ENCODE measurements at places on chromosomes 11 and 22. TPM values are rescaled to one million over a fixed set of nuclear protein-coding genes. Genes with fewer than 3 reads are reported as not detected.
A peak's percentile ranks its signal among the peaks of the same experiment; 100 is the strongest.

DNA sequence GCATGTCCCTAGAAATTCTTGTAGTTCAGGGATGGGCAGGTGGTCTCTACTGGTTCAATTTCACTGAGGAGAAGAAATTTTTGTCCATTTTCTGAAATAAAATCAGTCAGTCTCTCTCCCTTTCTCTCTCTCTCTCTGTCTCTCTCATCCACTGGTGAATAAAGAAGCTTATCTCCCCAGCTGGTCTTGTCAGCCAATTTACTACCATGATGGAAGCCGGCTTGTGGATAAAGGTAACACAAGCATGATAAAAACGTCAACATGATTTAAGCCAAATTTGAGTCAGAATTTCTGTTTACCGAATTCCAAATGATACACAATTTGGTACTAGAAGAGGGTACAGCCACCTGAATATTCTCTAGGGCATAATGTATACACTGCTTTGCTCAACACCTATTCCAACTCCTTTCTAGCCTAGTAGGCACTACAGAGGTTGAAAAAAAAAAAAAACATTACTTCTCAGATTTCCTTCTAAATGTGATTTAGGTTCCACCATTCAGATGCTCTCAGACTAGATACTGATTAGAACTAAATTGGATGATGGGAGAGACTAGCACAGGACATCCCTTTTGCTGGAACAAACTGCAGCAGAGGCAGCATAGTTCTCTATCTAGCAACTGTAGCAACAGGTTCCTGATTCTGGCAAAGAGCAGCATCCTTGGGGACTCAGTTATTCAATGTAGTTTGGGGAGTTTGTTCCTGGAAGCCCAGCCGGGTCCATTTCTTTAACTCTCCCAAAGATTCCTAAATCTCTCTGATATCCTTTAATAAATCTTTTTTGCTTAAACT, 18.8 kb downstream of the PAK1 start:
- no peaks in the 10 kb centered on the region for H3K4me1 ChIP-seq
- no peak for DNase-seq
- H3K27ac ChIP-seq: no peak overlapping the region
- no peaks in the 10 kb centered on the region for H3K36me3 ChIP-seq

- H3K27me3 ChIP-seq: no peaks in the 10 kb centered on the region
- peak; percentile 86 for DNase-seq
- H3K4me3 ChIP-seq: no peak overlapping the region
- peak overlapping the region; percentile 55 for H3K27ac ChIP-seq
- H3K36me3 ChIP-seq: peaks cover 8% of the 10 kb centered on the region
Observed at GRCh38 chr11:72683782-72684200, 9.6 kb upstream of the PDE2A start.

DNA sequence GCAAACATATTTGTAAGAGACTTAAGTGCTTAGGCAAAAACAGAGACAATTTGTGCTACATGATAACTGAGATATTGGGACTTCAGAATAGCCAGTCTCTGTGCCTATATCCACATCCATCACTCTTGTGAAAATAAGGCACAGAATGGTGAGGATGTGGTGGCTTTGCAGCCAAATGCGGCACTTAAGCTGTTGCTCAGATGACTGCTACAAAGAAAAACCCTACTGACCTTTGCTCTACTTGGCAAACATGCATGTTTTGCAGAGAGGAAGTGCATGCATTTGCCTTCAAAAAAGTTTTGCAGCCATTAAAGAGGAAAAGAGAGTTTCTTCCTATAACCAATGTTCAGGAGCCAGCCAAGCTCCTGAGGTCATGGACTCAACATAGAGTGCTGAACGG, 675.0 kb upstream of the KIRREL3 start:
- no peak for DNase-seq
- H3K36me3 ChIP-seq: no peaks in the 10 kb centered on the region
- no peak overlapping the region for H3K4me3 ChIP-seq
- H3K27me3 ChIP-seq: no peaks in the 10 kb centered on the region

- DNase-seq: no peak
- peak overlapping the region; percentile 89 for H3K27ac ChIP-seq
- H3K36me3 ChIP-seq: peaks cover 42% of the 10 kb centered on the region
- H3K4me1 ChIP-seq: no peaks in the 10 kb centered on the region
- peak overlapping the region; percentile 94 for H3K4me3 ChIP-seq
Observed at GRCh38 chr11:119108857-119109221, 1.7 kb downstream of the C2CD2L start.

DNA sequence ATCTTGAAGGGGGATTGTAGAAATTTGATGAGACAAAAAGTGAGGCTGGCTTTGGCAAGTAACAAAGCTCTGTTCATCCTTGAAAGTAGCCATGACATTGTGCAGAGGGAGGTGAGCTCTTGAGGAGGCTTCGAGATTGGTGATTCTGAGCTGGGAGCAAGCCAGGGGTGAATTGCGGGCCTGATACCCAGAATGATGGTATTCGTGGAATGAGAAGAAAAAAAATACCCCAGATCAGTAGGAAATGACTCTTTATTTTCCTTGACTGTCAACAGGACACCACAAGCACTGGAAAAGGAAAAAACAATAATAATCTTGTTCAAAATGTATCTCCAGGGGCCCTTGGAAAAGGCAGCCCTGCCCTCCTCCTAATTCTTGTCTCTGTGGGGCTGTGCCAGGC, 62.7 kb downstream of the TSPAN18 start:
- no peaks in the 10 kb centered on the region for H3K36me3 ChIP-seq
- no peaks in the 10 kb centered on the region for H3K27me3 ChIP-seq
- H3K4me1 ChIP-seq: no peaks in the 10 kb centered on the region
- no peak overlapping the region for H3K27ac ChIP-seq

GRCh38 chr11:133966172-133966651, 9.4 kb upstream of the IGSF9B start:
- DNase-seq: no peak
- H3K36me3 ChIP-seq: no peaks in the 10 kb centered on the region
- H3K27me3 ChIP-seq: peaks cover 34% of the 10 kb centered on the region
- H3K4me1 ChIP-seq: no peaks in the 10 kb centered on the region
- no peak overlapping the region for H3K4me3 ChIP-seq

GRCh38 chr22:25497181-25497641, 67.3 kb upstream of the GRK3 start:
- no peak overlapping the region for H3K4me3 ChIP-seq
- no peaks in the 10 kb centered on the region for H3K27me3 ChIP-seq
- H3K36me3 ChIP-seq: no peaks in the 10 kb centered on the region
- H3K4me1 ChIP-seq: no peaks in the 10 kb centered on the region
- DNase-seq: no peak

- H3K4me1 ChIP-seq: no peaks in the 10 kb centered on the region
- no peak overlapping the region for H3K27ac ChIP-seq
- H3K36me3 ChIP-seq: no peaks in the 10 kb centered on the region
- no peak for DNase-seq
Observed at GRCh38 chr22:36912694-36913426, 568 bp upstream of the CSF2RB start.

- H3K27ac ChIP-seq: no peak overlapping the region
- no peak overlapping the region for H3K4me3 ChIP-seq
- no peak for DNase-seq
- no peaks in the 10 kb centered on the region for H3K4me1 ChIP-seq
- H3K27me3 ChIP-seq: no peaks in the 10 kb centered on the region
- H3K36me3 ChIP-seq: no peaks in the 10 kb centered on the region
Observed at GRCh38 chr11:113629562-113629961, 76.5 kb downstream of the TMPRSS5 start.

DNA sequence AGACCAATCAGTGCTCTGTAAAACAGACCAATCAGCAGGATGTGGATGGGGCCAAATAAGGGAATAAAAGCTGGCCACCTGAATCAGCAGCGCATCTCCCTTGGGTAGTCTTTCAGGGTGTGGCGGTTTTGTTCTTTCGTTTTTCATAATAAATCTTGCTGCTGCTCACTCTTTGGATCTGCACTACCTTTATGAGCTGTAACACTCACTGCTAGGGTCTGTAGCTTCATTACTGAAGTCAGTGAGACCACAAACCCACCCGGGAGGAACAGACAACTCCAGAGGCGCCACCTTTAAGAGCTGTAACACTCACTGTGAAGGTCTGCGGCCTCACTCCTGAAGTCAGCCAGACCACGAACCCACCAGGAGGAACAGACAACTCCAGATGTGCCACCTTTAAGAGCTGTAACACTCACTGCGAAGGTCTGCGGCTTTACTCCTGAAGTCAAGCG, 175.5 kb upstream of the PDGFD start:
- no peak for DNase-seq
- no peak overlapping the region for H3K27ac ChIP-seq
- no peaks in the 10 kb centered on the region for H3K36me3 ChIP-seq

DNA sequence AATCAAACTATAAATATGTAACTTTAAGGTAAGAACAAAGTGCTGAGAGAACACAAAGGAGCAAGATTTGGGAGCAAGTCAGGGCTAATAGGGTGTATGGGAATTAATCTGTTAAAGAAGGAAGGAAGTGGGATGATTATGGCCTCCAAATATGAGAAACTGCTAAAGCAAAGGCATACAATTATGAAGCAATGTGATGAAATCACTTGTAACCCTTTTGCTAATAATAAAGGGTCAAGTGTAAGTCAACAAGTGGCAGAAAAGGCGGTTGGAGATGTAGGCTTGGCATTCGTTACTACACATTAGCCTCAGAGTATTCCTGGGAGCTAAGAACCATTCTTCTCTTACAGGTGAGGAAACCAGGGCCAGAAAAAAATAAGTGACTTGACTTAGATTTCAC, 1002.3 kb upstream of the TENM4 start:
- H3K27me3 ChIP-seq: no peaks in the 10 kb centered on the region
- H3K4me3 ChIP-seq: no peak overlapping the region
- no peaks in the 10 kb centered on the region for H3K4me1 ChIP-seq
- H3K27ac ChIP-seq: no peak overlapping the region
- H3K36me3 ChIP-seq: no peaks in the 10 kb centered on the region

DNA sequence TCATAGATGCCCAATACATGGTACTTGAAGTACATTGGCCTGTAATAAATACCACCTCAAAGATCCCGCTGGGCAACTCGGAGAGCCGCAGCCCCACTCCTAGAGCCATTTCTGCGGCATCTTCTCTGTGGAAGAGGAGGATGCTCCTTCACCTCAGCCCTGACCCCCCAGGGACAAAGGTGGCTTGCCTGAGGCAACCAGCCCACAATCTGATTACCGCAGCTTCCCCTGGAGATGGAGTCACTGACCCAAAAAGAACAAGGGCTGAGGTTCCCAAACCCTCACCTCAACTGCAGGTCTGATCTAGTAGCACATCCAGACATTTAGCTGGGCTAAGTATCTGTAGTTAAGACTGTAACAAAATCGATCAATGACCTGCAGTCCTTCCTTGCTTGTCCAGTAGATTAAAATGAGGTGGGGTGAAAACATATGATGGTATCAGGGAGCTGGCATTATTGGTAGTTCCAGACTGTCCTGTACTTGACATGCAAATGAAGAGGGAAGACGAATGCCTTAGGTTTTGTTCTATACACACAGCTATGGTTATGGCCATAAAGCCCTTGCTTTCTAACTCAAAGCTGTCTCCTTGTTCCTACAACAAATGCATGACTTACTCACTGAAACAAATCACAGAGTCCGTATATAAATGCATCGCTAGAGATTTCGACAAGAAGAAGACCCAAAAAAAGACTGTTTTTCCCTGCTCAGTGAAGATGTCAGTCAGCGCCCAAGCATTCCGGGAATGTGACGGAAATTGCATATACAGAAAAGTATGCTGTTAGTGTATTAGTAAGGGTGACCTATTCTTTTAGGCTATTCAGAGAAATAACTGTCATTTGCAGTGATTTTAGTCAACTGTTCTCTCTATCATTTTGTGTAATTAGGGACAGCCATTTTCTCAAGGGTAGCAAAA, 33.7 kb downstream of the C11orf71 start:
- H3K27me3 ChIP-seq: no peaks in the 10 kb centered on the region
- DNase-seq: no peak
- no peak overlapping the region for H3K27ac ChIP-seq

DNA sequence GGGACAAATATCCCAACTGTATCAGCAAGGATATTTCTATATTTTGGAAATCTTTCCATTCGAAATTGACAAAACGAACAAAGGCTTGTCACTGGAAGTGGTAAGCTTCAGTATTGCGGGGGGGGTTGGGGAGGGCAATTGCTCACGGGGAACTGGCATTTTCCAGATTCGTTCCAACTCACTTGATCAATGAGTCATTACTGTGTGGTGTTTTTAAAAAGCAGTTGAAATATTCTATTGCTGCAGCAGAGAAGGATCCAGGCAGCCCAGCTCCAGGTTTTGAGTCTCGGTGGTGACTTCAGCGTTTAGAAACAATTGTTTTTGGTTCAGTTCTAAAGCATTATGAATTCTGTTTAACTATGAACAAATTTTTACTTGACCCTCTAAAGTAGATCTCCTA, 33.8 kb upstream of the FBLN1 start:
- no peaks in the 10 kb centered on the region for H3K27me3 ChIP-seq
- DNase-seq: no peak
- H3K27ac ChIP-seq: peak overlapping the region; percentile 57
- no peaks in the 10 kb centered on the region for H3K36me3 ChIP-seq
- H3K4me3 ChIP-seq: no peak overlapping the region

DNA sequence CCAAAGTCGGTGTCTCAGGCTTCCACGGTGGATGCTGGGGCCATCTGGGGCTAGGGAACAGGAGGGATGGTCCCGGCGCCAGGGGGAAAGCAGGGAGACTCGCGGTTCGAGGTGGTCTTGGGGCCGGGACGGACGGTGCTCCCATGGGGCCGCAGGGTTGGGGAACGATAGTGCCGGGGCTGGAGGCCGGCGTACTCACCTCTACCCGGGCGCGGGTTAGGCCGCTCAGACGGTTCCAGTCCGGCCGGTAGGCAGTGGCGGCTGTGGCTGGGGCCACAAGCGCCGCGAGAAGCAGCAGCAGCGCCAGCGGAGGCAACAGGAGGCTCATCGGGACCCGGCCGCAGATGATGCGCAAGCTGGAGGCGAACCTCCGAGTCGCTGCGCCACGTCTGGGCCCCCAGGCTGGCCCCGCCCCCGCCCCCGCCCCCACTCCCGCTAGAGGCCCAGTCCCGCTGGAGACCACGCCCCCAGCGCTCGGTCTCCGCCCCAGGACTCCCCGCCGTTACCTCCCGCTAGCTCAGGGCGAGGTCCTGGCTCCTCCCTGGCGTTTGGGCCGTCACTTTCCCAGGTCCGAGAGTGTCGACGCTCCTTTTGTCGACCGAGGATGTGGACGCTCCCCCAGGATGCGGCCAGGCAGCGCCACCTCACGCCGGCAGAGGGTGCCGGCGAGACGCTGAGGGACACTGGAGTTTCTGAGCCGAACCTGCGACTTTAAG, at the start of gene SELENOM:
Gene SELENOM, minus strand, starts transcription at position 391 of the 716 bp plus-strand sequence. Its CDS starts 63 bp downstream, at position 328.
- no peaks in the 10 kb centered on the region for H3K27me3 ChIP-seq
- H3K36me3 ChIP-seq: peaks cover 3% of the 10 kb centered on the region
- H3K4me1 ChIP-seq: peaks cover 28% of the 10 kb centered on the region
- peak within 1 kb of the TSS; percentile 79 for H3K4me3 ChIP-seq
- peak; percentile 91 for DNase-seq

DNA sequence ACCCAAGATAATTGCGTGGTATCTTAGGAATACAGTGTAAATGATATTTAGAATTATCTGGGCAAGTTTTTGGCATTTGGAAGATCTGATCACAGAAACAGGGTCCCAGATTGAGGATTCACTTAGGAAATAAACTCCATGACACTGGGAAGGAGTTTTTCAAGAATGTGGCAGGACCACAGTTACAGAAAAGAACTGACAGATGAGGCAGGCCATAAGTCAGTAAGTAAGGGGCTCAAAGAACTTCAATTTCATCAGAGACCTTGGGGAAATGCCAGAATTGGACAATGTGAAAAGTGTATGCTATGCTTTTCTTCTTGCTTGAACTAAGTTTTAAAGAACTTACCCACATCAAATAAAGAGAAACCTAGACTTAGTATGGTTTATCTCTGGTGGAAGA, 49.3 kb downstream of the RBMXL2 start:
- no peaks in the 10 kb centered on the region for H3K27me3 ChIP-seq
- H3K36me3 ChIP-seq: no peaks in the 10 kb centered on the region
- DNase-seq: no peak

Gene USH1C
- not detected for total RNA-seq

Gene DEUP1
- total RNA-seq: not detected

Gene POU2AF2
- 0.78 TPM for total RNA-seq

Gene WBP2NL
- total RNA-seq: 3.3 TPM

Gene MPEG1
- 9.8 TPM for total RNA-seq

Gene SEPTIN5
- total RNA-seq: 29.1 TPM

Gene CELSR1
- 1.0 TPM for total RNA-seq

Gene DDIAS
- total RNA-seq: 0.84 TPM

Gene CEP126
- total RNA-seq: 7.2 TPM
